ENCODE measurements at places on chromosomes 3 and 15.

DNA sequence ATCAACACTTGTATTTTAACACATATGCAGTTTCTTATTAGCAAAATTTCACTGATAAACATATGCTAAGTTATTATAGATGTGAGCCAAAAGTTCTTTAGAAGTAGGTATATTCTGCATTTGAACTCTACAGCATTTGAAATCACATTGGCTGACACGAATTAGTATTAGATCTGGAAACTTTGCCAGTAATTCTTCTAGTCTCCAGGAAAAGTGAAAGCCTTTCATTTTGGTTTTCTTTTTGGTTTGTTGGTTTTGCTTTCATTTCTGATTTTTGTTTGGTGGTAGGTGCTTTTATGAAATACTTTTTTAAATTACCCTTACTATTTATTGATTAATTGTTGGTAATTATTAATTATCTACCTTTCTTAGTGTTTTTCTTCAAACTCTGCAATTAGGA lies 72.9 kb downstream of the RBMS3 start:
- no peak for DNase-seq

- DNase-seq: no peak
Observed at GRCh38 chr3:32240159-32240545, 1.7 kb downstream of the CMTM8 start.

- no peak for DNase-seq
Observed at GRCh38 chr3:194465920-194466570, 20.8 kb downstream of the ATP13A3 start.

DNA sequence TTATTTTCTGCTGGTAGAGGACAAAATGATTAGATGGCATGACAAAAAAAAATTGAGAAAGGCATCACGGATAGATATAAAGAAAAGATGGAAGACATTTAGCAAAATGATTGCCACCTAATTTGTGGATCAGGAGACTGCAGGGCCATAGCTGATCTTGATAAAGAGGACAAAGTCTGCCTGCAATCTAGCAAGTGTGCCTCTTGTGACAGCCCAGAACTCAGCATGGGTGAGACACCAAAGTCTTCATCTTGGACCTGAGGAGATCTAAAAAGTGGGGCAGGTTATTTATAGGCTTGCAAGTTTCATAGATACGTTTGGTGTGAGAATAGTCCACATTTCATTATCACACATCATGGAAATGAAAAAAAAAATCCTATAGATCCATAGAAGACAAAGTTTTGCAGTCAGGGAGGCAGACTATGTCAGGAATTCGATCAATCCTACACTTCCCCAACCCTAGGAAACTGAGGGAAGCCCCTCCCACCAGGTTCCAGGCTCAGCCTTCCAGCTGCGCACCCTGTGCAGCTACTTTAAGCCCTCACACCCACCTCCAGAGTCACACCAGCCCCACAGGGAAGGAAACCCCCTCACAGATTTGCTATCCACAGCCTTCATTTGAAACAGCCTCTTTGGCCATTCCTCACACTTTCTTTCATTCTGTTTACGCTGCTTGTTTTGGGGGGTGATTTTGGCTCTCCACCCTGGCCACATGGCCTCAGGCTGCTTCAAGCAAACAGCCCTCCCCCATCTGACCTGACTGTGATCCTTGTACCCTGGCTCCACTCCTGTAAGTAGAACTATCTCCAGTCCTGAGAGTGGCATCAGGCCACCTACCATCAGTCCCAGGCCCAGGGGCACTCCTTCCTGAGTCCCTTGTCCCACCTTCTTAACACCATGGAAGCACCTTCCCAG lies 28.1 kb upstream of the KLHL6 start:
- no peak for DNase-seq

GRCh38 chr3:81579744-81580143 lies 181.7 kb downstream of the GBE1 start:
- DNase-seq: no peak

DNA sequence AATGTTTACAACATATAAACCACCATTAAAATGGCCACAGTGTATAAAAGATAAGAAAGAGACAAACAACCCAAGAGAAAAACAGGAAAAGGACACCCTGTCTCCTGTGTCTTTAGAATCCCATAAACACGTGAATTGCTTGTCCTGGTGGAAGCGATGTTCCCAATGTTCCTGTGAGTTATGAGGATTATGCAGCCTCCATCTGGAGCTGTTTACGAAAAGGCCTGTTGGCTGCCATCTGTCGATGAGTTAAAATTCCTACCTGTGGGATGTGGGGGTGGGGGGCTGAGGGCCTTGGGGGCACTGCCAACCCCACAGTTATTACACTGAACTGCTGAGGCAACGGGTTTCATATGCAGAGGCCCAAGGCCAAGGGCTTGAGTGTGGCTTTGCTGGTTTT lies 13.6 kb downstream of the NISCH start:
- DNase-seq: no peak

GRCh38 chr15:67096546-67097294 lies 31.3 kb downstream of the SMAD3 start:
- no peak for DNase-seq

GRCh38 chr15:77831986-77832385 lies 199.3 kb upstream of the LINGO1 start:
- no peak for DNase-seq

- no peak for DNase-seq
Observed at GRCh38 chr3:45163481-45163880, 17.3 kb upstream of the CDCP1 start.

All from activated T-cell treated with anti-CD3 and anti-CD28 coated beads, Interleukin-2, amount 50 U/mL, for 24 hours (primary cell).